Stimulated activated CD8-positive, alpha-beta memory T cell treated with anti-CD3 and anti-CD28 coated beads, Interleukin-2, amount 100 ng/mL, for 1 hour (primary cell): ENCODE measurements at places on chromosomes 2 and 18.

DNA sequence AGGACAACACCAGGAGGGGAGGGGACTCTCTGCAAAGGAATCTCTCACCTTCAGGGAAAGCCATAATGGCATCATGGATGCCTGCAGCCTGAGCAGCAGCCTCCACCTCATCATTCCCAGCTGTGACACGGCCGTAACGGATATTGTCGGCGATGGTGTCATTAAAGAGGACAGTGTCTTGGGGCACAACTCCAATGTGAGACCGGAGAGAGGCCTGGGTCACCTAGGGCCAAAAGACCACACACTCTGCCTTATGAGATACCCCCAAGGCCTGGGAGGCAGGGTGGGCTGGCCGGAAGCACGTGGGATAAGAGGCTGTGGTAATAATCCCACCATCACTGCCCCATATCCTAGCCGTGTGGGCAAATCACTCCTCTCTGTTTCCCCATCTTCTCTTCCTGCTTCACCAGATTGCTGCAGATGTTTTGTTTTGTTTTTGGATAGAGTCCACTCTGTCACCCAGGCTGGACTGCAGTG is 4.3 kb downstream of the ZFAND2B start:
- no peak for DNase-seq

GRCh38 chr2:136059036-136059472 is 58.9 kb downstream of the CXCR4 start:
- DNase-seq, result no peak

GRCh38 chr2:197164141-197164754 is 146.3 kb downstream of the ANKRD44 start:
- no peak for DNase-seq

DNA sequence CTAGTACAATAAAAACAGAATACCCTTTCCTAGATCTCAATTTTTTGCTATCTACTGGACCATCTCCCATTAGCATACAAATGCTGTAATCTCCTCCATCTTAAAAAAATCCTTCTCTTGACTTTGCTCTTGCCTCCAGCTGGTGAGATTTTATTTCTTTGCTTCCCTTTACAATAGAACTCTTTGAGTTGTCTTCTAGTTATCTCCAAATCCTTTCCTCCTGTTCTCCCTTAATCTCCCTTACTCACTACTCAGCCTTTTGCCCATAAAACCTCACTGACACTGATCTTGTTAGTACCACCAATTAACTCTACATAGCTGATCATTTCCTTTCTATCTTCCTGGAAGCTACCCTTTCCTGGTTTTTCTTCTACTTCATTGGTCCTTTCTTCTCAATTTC is 63.5 kb upstream of the FRZB start:
- no peak for DNase-seq

DNA sequence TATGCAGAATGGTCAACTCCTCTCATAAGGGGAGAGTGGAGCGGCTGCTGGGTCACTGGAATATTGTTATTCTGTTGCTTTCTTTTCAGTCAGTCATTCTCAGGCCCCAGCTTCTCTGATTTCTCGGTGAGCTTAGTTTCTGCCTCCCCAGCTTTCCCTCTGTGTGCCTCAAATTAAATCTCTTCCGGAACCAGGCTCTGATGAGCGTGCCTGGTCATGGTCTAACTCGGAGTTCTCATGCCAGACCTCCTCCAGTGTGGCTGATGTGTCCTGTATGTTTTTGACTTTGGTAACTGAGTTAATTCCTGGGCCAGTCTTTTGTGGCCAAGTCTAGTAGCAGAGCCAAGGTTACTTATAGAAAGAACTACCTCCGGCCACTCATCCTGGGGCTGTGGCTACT is 4.9 kb upstream of the STK11IP start:
- DNase-seq, result no peak

DNA sequence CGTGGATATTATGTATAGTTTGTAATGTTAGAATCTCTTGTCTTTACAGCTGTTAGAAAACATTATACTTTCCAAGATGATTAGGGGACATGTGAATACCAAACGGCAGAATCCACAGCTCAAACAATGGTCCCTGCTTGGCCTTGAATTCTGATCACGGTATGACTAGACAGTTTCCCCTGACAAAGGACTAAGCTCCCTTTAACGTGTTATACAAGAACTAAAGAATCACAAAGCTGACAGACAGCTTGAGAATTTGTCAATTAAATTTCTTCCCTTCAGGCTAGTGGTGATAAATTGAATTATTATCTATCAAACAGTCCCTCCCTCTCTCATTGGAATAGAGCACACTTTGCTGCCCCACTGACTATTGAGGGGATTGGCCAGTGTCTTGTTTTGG is 359.2 kb upstream of the ID2 start:
- no peak for DNase-seq

DNA sequence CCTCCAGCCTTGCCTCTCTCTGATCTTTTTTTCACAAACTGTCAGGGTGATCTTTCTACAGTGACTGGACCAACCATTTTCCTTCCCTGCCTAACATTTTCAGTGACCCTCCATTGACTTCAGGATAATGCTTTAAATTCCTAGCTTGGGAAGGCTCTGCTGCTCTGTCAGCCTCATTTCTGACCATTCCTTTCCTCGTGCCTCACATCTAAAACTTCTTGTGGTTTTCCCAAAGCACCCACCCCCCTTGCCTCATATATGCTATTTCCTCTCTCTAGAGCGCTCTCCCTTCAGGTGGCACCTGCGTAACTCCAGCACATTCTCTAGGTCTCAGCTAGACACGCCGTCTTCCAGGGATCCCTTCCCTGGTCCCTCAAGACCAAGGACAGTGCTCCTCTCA is 37.2 kb downstream of the DRC1 start:
- no peak for DNase-seq

DNA sequence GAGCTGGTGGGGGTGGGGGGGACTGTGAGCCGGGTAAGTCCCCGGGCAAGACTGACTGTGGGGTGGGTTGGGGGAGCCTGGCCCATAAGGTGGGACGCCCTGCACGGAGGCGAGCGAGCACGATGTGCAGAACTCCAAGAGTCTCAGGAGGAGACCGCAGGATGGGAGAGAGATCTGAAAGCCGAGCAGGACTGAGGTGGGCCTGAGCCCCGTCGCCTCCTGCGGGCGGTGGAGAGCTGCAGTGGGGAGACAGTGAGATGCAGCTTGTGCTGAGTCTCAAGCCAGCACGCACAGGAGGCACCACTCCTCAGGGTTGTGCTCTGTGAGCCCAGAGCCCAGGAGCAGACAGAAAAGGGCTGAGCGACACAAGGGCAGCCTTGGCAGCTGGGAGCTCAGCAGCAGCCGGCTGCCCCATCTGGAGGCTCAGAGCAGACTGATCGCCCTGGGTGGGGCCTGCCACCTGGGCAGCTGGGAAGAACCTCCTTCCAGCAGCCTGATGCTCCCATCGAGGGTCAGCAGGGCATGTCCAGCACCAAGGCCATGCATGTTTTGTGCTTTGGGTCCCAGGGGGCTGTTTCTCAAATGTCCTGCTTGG is 15.9 kb downstream of the ARHGEF4 start:
- DNase-seq, result no peak

- no peak for DNase-seq
Observed at GRCh38 chr2:33146102-33146501, 199.3 kb downstream of the LTBP1 start.

DNA sequence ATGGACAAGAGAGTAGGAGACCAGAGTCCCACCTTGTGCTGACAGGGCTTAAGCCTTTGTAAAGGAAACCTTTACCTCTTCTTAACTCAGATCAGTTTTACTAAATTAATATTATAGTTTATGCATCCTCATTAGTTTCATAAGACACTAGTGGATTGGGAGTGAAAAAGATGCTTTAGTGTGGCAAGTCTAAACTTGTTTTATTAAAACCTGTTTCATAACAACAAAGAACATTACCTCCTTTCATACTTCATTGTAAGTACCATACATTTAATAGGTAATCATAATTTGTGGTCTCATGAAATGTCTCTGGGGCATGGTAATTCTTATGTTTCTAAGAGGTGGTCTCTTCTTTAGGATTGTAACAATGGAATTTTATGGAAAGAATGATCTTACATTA is 63.4 kb downstream of the PIKFYVE start:
- DNase-seq, result no peak

DNA sequence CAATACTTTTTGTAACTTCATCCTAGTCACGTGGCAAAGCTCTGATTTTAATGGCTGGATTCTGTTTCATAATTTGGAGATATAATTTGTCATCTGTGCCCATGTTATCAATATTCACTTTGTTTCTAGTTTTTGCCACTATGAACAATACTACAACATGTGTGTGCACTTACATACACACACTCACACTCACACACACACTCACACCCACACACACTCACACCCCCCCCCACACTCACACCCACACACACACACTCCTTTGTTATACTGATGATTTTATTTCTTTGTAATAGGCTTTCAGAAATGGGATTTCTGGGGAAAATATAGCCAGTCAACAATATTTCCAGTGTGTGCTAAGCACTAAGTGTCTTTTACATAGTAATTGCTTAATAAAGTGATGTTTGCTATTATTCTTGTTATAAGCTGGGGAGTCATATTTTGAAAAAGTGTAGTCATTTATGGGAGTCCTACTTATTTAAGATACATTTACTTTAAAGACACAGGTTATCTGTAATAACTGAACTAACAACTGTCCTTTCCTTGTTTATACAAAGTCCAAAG is 22.8 kb upstream of the ROCK2 start:
- DNase-seq, result no peak

DNA sequence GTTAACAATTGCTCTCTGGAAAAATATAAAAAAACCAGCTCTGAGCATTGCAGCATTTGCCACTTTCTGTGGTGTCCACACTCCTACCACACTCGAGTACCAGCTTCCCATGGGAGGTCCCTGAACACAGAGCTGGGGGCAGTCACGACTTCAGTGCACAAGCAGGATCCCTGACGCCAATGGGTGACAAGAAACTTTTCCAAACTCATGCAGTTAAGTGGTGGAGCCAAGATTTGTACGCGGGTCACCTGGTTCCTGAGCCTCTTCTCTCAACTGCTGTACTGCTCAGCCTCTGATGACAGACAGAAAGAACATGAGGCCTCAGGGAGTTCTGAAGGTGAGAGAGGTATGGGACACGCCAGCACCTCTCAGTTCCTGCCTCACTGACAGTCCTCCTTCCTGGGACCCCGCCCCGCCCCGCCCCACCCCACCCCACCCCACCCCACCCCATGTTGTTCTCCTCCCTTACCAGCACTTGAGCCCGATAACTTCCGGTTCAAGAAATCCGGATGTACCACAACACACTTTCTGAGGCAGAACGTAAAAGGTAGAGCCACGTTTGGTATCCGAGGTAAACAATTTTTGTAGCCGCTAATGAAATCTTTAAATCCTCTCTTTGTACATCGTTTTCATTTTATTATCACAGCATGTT is 287.6 kb downstream of the MYCN start:
- DNase-seq, result no peak

DNA sequence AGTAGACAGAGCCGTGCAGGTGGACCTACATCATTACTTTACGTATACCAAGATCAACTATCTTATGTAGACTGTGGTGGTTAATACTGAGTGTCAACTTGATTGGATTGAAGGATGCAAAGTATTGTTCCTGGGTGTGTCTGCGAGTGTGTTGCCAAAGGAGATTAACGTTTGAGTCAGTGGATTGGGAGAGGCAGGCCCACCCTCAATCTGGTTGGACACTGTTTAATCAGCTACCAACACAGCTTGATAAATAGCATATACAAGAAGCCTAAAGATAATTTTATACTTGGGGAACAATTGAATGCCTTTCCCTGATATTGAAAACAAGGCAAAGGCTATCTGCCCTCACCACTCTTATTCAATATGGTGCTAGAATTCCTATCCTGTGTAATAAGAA is 604.2 kb upstream of the ZEB2 start:
- DNase-seq, result no peak

- no peak for DNase-seq
Observed at GRCh38 chr2:67290451-67291290, 106.5 kb upstream of the ETAA1 start.

DNA sequence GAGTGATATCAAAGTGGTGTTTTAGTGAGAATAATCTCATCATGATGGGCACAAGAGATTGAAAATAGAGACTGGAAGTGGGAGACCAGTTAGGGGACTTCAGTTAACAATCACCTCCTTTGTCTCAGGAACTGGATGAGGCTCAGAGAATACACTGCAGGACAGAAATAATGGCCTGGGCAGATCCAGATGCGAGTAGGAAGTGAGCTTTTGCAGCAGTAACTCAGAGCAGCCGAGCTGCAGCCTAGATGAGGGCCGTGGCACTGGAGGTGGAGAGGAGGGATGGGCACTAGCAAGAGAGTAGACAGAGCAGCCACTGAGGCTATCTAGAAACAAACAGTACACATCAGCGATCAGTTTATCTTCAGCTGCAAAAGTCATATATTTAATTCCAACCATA is 48.6 kb downstream of the CYB5A start:
- no peak for DNase-seq

DNA sequence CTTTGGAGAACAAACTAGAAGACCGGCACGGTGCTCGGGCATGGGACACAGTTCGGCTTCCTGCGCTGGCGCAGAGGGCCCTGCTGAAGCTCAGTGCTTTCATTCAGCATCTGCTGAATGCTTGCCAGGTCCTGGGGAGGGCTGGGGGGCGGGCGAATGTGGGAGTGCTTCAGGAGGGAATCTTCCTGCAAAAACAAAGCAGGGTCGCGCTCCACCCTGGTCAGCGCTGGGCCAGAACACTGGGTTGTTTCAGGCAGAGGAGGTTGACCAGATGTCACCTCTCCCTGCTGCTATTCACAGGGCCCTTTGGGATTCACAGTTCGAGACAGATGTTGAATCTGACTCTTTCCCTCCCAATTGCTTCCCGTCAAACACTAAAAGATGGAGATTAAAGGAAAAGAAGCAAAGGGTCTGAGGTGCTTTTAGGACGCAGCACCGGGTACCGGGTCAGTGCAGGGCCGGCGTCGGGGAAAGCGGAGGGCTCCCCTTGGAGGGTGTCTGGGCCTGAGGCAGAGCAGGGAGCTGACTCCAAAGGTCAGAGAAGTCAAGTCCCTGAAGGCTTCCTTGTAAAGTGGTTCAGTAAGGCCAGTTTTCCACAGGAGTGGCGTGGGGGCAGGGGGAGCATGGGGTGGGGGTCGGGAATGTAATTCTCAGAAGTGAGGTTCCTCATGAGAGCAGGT is 82.1 kb upstream of the PXDN start:
- no peak for DNase-seq

DNA sequence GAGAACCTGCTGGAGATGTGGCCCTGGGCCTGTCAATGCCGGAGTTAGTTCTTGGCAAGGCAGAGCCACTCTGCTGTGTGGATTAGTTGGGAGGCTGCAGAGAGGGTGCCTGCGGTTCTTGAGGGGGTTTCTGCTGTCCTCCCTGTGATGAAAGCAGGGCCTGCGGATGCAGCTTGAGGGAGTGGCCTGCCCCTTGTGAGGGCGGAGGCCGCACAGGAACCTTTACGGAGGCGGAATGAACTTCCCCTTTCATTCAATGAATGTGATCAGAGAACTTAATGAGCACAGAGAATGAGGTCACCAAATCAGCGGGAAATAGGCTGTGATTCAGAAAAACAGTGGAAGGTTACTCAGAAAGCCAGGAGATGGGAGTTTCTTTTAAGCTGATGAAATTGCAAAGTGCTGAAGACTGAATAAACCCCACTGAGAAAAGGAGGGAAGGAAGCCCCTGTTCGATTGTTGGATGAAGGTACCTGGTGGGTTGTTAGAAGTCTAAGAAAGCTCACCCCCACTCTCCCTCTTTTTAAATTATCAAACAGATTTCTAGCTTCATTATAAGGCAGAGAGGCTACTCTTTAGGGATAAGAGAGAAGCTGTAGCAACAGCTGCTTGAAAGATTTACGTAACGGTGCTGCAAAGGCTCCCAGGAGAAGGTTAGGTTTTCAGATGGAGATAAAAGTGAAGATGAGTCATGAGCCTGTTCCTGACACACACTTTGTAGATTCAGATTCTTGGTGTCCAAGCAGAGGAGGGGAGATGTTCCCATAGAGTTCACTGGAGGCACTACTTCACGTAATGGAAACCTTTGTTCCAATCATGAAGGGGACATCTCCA is 47.4 kb downstream of the VWA3B start:
- no peak for DNase-seq
